ENCODE measurements at places on chromosomes 11 and 22.

- DNase-seq, result peak; percentile 75
These were observed 17.6 kb downstream of the SPCS2 start for GRCh38 chr11:74966651-74967050.

GRCh38 chr11:22151649-22152197, 41.2 kb upstream of the ANO5 start:
- DNase-seq, result no peak

GRCh38 chr11:116073854-116074837, 569.9 kb upstream of the CADM1 start:
- no peak for DNase-seq

GRCh38 chr11:122617926-122618325, 37.6 kb upstream of the UBASH3B start:
- DNase-seq, result no peak

DNA sequence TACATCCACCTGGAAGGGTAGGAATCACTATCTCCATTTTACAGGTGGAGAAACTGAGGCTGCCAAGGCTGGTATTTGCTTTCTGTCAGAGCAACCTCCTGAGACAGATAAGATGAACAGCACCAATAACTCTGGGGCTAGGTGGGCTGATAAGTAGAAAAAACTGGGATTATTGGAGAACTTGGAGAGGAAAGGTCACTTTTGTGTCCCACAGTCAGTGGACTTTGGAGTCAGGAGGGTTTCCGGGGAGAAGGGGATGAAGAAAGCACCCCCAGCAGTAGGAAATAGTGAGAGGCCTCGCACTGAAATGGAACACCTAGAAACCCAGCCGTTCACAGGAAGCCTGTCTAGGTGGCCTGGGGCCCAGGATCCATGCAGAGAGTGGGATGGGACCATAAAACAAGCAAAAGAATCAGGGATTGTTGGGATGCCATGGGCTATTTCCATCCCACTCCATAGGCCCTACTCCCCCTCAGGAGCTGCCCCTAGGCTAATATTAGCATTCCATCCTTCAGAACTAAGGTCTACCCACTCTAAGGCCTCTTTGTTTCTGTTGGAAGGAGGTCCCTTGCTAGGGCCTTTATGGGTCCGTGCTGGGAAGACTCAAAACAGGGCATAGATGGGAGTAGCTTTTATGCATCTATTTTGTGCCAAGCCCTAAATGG, 31.0 kb upstream of the FCHSD2 start:
- DNase-seq, result no peak
